Thyroid gland (tissue), 4 donors: ENCODE measurements at places on chromosomes 4 and X.

DNA sequence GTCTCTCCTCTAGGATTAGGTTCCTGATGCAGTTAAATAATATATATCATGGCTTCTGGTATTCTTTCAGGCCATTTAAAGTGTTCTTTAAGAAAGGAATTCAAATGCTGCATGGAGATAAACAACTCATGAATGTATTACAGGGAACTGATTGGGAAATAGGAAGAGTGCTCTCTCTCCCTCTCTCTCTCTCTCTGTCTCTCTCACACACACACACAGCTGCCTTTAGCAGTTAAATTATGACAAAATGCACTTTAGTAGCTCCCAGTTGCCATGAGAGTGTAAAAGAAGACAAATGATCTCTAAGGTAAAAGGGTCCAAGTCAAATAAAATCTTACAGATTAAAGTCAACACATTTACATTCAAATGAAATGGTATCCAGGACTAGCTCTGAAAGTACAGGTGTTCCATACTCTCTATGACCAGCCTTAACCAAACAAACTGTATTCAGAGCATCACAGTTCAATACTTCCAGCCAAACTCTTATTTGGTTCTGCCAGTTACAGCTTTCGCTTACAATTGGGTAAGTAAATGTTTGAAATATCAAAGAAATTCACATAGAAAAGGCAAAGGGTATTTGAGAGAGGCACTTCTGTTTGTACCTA is 94.7 kb upstream of the CXXC4 start:
- H3K4me1 ChIP-seq = no peaks in the 10 kb centered on the region
- H3K4me3 ChIP-seq = no peak overlapping the region
- no peak for DNase-seq
- H3K27ac ChIP-seq = no peak overlapping the region
- H3K36me3 ChIP-seq = no peaks in the 10 kb centered on the region

- no peaks in the 10 kb centered on the region for H3K36me3 ChIP-seq
- no peak overlapping the region for H3K4me3 ChIP-seq
- no peaks in the 10 kb centered on the region for H3K27me3 ChIP-seq
- no peak overlapping the region for H3K27ac ChIP-seq
Measured at GRCh38 chr4:165784672-165785071, 88.4 kb upstream of the TLL1 start.

DNA sequence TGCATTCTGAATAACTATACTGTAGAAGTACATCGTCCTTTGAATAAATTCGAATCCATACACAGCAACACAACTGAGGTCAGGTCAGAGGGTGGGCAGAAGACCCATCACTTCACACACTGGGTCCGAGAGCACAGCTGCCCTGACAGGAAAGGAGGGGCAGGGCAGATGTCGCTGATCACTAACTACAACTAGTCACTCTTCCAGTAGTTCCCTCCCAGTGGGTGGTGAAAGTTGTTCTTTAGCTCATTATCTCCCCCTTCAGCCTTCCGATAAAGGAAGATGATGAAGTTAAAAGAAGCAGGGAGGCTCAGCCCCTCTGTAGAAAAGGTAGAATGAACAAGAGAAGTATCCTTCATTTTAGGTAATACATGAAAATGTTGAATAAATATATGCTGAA is 278.9 kb downstream of the INPP4B start:
- no peaks in the 10 kb centered on the region for H3K36me3 ChIP-seq

DNA sequence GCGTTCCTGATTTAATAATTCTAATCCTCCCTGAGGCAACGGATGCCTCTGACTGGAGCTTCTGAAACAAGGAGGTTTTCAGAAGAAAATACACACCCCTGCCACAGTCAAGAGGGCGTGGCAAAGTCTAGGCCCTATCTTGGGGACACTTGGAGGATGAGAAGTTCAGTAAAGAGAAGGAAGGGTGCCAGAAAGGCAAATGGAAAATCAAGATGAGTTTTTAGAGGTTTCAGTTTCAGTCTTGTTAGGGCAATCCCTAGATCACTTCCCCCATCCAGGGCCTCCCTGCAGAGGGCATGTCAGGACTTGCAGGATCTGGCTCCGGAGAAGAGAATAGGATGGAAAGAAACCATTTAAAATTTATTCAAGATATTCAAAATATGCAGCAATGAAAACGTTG is 28.5 kb upstream of the FGF2 start:
- H3K36me3 ChIP-seq = no peaks in the 10 kb centered on the region
- peak overlapping the region; percentile 66 for H3K27ac ChIP-seq
- no peaks in the 10 kb centered on the region for H3K27me3 ChIP-seq
- H3K4me1 ChIP-seq = peaks cover 11% of the 10 kb centered on the region
- DNase-seq = peak; percentile 65

DNA sequence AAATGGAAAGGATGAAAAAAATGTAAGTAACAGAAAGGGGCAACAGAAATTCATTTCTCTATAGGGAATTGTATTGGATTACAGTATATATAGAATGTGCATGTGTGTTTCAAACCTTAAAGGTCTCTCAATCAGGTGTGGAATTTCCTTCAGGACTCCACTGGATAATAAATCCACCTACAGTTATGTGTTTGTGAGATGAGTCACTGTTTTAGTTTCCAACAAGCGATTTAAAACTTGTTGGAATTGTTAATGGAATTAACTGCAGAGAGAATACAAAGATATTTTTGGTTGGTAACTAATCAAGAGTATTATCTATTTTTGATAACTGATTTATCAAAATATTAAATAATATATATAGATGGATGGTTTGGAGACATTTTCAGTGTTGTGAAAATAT is 32.8 kb downstream of the CEP44 start:
- no peak for DNase-seq
- no peak overlapping the region for H3K27ac ChIP-seq
- no peak overlapping the region for H3K4me3 ChIP-seq
